ENCODE measurements at places on chromosomes 7 and 10.

DNA sequence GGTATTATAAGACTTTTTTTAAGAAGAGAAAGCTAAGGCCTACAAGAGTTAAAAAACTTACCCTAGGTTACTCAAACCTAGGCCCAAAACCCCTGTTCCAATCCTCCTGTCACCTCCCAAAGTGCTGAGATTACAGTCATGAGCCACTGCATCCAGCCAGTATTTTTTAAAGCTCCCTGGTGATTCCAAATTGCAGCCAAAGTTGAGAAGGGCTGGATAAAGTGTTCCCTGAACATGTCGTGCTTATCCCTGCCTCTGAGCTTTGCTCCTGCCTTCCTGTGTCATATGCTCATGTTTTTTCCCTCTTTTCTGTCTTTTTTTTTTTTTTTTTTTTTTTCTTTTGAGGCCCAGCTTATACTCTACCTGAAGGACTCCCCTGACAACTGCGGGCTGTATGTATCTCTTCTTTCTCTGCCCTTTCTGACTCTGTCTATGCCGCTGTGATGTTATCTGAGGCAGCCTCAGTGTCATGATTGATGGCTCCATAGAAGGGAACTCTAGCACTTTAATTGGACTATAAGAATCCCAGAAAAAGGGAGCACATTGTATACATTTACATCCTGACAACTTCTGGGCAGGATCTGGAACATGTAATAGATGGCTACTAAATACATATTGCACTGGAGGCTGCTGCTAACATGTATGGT, 8.0 kb downstream of the AKR1B10 start:
- DNase-seq, result no peak

DNA sequence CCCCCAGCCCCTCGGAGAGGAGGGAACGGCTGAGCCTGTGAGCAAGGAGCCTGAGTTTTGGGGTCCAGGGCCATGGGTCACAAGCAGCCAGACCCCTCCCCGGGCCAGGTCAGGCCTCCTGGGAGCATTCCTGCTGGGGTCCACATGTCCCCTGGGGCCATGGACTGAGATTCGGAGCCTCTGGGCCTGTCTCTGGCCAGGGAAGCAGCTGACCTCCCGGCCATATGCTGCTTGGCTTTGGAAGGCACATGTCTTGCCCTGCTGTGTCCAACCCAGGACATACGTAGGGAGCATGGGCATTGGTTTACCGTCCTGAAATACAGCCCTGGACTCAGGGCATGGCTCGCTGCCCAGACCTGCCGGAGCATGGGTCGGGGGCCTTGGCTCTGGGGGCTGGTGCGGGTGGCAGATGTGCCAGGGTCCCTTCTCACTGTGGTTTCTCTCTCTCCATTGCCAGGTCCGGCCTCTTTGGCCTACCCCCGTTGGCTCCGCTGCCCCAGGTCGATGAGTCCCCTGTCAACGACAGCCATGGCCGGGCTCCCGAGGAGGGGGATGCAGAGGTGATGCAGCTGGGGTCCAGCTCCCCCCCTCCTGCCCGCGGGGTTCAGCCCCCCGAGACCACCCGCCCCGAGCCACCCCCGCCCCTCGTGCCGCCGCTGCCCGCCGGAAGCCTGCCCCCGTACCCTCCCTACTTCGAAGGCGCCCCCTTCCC, 7.3 kb downstream of the PWWP2B start:
- DNase-seq, result no peak

- no peak for DNase-seq
Measured at GRCh38 chr7:119620769-119621168, 652.2 kb upstream of the KCND2 start.

GRCh38 chr10:37222046-37222445, 96.6 kb downstream of the ANKRD30A start:
- no peak for DNase-seq

DNA sequence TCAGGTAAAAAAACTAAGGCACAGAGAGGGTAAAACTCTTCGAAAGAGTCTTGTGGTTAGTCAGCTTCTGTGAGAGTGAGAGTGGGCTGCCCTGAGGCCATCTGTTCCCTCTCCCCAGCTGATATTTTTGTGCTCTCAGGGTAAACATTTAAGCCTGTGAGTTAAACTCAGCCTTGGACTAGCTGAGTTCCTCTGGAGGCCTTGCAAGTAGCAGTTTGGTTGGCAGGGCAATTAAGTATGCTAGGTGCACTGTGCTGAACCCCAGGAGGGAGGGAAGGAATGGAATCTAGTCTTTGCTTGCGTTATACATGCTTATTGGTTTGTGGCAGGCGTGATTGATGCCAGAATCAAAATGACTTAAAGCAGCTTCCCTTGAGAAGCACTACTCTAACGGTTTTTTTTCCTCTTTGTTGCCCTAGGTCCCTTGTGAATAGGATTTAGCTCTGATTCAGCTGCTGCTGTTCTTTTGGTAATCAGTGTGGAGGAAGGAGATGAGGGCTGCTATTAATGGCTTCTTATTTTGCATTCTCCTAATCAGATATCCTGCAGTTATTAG, 140.2 kb downstream of the AUTS2 start:
- DNase-seq, result no peak

DNA sequence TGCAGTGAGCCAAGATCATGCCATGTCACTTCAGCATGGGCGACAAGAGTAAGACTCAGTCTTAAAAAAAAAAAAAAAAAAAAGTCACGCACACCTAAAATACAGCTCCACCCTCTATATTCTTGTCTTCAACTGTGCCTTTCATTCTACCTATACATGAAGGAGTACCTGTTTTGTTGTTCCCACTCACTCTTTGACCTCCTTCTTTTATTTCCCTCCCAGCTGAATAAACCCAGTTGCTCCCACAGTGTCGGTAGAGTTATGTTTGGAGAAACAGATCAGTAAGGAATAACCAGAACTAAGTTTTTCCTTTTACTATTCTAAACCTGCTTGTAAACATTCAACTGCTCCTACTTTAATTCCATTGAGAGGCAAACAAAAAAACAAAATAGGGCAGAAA, 50.3 kb downstream of the IDE start:
- no peak for DNase-seq
